ENCODE measurements at places on chromosomes 7 and 10.

DNA sequence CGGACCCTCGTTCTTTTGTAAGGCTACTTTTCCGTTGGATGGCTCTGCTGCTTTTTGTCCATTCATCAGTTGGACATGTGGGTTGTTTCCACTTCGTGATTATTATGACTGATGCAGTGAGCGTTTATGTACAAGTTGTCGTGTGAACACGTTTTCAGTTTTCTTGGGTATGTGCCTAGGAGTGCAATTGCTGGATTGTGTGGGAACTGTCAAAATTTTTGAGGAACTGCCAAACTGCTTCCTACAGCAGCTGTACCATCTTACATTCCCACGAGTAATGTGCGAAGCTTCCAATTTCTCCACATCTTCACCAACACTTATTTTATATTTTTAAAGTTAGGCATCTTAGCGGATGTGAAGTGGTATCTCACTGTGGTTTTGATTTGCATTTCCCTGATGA, 10.4 kb downstream of the FKBP6 start:
- DNase-seq, result no peak

DNA sequence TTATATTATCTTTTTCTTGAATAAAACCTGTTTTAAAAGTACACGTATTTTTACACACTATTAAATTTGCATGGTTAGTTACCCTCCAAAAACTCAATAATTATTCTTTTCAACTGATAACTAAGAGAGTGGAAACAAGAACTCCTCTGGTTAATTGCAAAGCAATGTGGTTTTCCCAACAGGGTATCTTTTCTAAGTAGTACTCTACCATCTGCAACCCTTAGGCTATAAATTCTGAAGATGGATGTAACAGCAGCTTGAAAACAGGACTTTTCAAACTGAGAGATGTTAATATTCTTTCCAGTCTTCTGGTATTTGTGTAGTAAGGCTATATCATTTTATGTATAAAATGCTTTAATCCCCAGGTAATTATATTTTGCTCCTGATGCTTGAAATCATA, 916.1 kb upstream of the POT1 start:
- no peak for DNase-seq

DNA sequence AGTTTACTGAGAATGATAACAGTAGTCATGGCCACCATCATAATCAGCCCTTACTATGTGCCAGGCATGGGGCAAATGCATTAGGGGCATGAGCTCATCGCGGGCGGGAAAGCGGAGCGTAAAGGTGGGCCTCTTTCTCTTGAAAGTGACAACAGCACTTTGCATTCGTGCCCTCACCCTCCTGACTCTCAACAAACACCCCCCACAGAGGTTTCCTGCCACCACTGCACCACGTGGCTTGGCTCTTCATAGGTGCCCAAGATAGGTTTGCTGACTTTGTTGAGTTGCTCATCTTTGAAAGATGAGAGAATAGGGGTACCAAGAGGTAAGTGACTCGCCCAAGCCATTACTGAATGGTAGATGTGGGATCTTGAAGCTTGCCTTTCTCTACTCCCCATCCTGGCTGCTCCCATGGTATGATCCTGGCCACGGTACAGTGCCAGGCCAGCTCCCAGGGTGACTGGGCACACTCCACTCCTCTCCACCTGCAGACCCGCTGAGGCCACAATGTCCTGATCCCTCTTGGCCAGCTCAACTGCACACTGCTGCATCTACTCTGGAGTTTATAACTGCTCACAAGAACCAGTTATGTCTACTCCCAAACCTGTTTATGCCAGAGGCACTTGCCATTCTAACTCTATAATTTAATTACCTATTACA, 26.0 kb downstream of the SLIT1 start:
- no peak for DNase-seq

DNA sequence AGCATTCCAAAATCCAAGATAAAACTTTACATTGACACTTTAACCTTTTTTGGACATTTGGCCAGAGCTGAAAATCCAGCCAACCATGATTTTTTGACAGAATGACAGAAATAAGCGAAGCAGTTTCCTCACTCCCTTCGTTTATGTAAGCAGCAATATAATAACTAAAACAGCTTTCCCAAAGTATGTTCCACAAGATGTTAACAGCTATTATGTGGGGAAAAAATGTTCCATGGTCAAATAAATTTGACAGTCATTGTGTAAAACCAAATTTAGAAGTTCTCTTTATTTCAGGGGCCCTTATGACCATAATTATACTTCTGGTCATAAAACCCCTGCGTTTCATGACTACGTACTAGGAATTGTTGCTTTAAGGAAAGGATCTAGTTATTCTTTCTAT, 416.5 kb downstream of the MAGI2 start:
- no peak for DNase-seq

GRCh38 chr7:8363407-8364015, 69.9 kb upstream of the NXPH1 start:
- DNase-seq, result no peak

DNA sequence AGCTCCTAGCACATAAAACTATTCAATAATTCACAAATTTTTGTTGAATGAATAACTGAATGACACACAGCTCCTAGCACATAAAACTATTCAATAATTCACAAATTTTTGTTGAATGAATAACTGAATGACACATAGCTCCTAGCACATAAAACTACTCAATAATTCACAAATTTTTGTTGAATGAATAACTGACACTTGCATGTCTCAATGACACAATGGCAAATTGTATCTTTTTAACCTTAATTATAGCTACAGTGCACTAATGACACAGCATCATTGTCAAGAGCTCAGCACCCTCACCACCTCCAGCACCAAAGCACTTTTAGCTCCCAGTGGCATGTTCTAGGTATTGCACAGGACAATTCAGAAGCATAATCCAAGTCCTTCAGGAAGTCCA, 131.6 kb downstream of the PDE1C start:
- no peak for DNase-seq

- DNase-seq, result no peak
These were observed 19.2 kb upstream of the C10orf67 start for GRCh38 chr10:23363793-23364135.

DNA sequence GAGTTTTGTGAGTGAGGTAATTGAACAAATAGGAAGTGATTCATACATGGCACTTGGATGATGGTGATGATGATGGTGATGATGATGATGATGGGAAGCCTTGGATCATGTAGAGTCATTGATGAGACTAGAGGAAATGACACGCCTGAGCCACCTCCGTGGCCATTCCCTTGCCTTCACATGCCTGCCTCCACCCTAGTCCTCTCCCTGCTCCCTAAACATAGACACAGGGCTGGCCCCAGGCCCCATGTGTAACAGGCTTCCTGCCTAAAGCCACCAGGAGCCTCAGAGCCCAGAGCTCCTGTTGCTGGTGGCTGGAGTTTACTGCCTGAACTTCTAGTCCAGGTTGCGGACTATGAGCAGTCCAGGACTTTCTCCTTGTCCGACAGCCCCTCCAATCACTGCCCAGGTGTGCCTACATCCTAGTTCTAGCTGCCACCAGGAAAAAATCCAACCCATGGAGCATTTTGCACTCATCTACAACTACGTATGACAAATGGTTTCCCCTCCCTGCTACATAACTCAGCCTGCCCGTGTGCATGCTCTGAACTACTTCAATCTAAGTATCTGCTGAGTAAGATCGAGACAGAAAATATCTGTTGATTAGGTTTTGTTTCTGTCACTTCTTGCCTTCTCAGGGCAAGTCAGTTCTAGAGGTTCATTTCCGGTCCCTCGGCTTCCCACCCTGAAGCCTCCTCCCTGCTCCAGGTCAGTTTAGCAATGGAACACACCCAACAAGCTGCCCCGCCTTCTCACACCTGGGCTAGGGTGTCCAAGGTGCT, 35.5 kb upstream of the KDM7A start:
- DNase-seq, result no peak

GRCh38 chr7:76155938-76156337, 45.8 kb upstream of the SRRM3 start:
- no peak for DNase-seq

DNA sequence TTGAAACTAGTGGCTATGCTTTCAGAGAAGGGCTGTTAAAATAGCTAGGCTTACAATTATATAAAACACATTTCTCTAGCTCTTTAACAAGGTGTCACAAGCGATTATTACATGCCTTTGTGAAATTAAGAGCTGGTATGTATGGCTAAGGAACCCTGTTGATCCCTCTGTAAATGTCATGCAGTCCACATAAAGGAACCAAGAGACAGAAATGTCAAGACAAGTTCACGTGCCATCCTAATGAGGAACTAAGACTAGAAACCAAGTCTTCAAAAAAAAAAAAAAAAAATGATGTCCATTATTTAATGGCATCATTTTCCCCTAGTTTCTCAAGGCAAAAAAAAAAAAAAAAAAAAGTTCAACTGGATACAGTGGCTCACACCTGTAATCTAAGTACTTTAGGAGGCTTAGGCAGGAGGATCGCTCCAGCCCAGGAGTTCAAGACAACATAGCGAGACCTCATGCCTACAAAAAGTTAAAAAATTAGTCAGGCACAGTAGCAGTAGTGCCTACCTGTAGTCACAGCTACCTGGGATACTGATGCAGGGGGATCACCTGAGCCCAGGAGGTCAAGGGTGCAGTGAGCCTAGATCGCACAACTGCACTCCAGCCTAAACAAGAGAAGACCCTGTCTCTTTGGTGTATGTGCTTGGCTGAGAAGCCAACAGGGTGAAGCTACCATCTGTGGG, 63.4 kb downstream of the SRPK2 start:
- no peak for DNase-seq

DNA sequence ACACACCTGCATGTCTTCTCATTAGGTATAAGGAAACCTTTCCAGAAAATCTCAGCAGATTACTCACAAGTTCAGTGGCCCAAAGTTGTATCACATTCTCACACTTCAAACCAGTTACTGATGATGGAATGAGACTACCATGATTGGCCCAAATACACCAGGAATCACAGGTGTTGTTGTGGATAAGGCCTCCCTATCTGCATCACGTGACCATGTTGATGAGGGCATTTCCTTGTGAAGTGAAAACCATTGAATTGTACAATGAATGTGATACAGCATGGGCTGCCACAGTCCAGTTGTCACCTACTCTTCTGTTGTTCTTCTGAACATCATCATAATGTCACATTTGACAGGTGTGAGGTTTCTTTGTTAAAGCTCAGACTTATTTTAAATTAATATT, 431.7 kb downstream of the AUTS2 start:
- DNase-seq, result no peak

GRCh38 chr7:134619627-134620331, 26.9 kb upstream of the BPGM start:
- no peak for DNase-seq

DNA sequence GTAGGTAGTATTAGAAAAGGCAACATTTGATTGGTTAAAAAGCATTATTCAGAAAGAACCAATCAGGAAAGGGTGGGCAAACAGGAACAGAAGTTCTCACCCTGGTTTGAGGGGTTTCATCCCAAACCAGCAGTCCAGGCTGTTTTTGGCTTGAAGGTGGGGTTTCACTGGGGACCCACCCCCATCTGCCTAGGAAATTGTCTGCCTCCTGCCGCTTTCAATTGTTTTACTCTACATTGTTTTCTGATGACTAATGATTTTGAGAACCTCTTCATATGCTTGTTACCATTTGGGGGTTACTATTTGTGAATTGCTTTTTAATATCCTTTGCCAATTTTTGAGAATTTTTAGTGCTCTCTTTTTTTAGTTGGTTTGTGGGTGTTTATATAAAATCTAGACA, 3.3 kb upstream of the PCBD1 start:
- no peak for DNase-seq

DNA sequence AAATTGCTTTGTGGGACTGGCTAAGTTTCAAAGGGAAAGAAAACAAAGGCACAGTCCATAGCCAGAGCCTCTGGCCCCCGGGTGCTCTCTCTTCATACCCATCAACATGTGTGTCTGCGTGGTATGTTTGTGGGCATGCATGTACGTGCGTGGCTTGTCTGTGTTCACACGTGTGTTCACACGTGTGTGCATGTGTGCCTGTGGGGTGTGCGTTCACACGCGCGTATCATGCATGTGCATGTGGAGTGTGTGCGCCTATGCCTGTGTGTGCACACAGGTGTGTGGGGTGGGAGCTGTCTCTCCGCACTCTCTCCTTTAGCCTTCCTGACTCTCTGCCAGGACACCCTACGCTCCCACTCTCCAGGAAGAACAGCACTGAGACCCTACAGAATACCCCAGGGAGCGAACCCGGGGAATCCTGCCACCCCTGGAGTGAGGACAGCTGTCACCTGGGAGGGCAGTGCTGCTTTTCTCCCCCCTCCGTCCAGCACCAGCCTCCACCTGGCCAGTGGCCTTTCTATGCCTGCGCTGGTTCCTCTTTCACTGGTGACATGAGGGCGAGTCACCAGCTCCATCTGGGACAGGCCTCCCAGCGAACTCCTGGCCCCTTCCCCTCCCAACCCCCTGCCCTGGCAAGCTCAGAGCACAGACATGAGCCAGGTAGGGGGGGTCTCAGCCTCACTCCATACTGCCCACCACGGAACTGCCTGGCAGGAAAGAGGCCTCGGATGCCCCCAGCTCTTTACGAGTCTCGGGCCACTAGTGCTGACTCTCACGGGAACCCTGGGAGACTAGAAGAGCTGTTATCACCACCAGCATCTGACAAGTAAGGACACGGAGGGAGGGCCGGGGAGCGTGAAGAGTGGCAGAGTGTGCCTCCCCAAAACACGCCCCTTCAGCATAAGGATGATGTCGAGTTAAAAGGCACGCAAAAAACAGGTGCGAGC, 16.5 kb downstream of the WDR86 start:
- DNase-seq, result no peak

GRCh38 chr10:59245686-59246085, 69.2 kb downstream of the PHYHIPL start:
- no peak for DNase-seq

GRCh38 chr10:34291466-34292193, 523.5 kb downstream of the PARD3 start:
- no peak for DNase-seq

DNA sequence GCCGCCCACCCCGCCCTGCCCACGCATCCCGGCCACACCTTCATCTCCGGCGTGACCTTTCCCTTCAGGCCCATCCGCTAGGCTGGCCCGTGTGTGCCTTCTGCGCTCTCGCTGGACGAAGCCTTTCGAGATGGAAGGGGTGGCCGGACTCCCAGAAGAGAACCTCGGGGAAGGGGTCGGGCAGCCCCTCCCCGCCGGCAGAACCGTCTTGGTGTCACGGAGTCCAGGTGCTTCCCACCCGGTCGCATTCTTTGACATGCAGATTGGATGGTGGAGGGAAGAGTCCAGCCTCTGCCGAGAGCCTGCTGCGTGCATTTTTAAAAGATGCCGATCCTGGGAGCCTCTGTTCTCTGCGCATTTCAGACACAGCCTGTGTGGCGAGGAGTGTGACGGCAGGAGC, 7.3 kb upstream of the ZNF853 start:
- DNase-seq, result no peak

DNA sequence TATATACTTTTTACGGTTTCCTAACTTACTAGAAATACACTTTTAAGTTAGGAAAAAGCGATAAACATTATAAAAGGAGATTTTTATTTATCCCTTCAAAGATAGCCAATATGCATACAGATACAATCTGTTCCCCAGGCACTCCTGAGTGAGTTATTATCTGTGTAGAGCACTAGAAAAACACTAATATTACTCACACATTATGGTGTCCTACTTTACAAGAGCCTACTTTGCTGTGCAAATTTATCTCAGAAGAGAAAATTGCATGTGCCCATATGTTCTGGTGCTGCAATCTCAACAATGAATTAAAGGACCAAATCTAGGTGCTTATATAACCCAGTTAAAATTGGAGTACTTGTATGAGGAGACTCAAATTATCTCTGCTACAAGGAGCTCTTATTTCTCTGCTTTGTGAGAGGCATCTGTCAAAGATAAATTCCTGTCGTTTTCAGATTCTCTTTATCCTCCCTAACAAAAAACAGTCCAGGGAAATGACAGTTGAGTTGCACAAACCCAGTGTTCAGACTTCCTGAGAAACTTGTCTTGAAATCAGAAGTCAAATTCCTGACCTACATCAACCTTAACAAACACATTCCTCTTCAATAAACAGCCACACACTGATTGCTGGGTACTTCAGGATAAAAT, 28.9 kb downstream of the CPA1 start:
- no peak for DNase-seq
